ENCODE measurements at places on chromosomes 16 and 17.

GRCh38 chr16:1390239-1390779 lies 24.2 kb downstream of the UNKL start:
- no peaks in the 10 kb centered on the region for H3K36me3 ChIP-seq
- no peak overlapping the region for H3K27ac ChIP-seq
- H3K4me1 ChIP-seq = no peaks in the 10 kb centered on the region
- no peak for DNase-seq

DNA sequence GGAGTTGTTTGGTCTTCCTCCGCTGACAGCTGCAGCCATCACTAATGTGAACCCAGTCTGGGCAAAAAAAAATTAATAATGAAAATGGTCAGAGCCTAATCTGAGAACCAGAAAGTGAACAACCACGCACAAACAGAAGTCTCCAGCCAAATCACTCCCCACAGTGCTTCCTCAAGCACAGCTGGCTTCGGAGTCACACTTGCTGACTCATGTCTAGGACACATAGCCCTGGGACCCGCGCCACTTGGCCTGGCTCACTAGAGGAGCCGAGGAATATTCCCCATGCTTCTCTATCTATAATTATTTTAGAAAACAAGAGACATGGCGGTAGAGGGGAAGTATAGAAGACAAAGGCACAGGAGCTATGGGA lies 109.1 kb downstream of the ZFHX3 start:
- no peak overlapping the region for H3K4me3 ChIP-seq
- no peaks in the 10 kb centered on the region for H3K4me1 ChIP-seq
- no peaks in the 10 kb centered on the region for H3K36me3 ChIP-seq
- H3K27ac ChIP-seq = no peak overlapping the region

GRCh38 chr16:3444032-3444388 lies 530 bp downstream of the NAA60 start:
- H3K36me3 ChIP-seq = no peaks in the 10 kb centered on the region
- peak overlapping the region; percentile 74 for H3K4me3 ChIP-seq
- H3K4me1 ChIP-seq = no peaks in the 10 kb centered on the region

DNA sequence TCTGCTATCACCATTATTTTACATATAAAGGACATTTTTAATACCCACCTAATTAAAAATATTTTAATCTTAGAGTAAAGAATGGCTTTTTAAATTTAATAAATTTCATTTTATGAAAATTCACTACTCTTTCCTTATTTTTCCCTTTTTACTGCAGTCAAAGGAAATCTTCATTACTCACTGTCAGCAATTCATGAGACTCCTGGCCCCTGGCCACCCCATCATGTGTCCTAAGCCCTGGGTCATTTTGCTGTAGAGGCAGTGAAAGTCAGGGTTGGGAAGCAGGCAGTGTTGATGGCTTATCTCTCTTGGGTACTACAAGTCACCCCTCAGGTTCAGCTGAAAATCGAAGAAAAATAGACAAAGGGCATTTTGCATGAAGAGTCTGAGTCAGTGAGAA lies 468.6 kb upstream of the CCL2 start:
- H3K4me3 ChIP-seq = no peak overlapping the region
- H3K36me3 ChIP-seq = no peaks in the 10 kb centered on the region
- no peaks in the 10 kb centered on the region for H3K27me3 ChIP-seq
- no peak overlapping the region for H3K27ac ChIP-seq
- H3K4me1 ChIP-seq = no peaks in the 10 kb centered on the region

- no peak for DNase-seq
- H3K4me1 ChIP-seq = peaks cover 9% of the 10 kb centered on the region
Measured at GRCh38 chr17:39635614-39636176, 1.2 kb upstream of the STARD3 start.
